ENCODE measurements at places on chromosomes 3 and 15.

GRCh38 chr3:171811913-171812335, 1.6 kb upstream of the PLD1 start:
- no peak for DNase-seq

DNA sequence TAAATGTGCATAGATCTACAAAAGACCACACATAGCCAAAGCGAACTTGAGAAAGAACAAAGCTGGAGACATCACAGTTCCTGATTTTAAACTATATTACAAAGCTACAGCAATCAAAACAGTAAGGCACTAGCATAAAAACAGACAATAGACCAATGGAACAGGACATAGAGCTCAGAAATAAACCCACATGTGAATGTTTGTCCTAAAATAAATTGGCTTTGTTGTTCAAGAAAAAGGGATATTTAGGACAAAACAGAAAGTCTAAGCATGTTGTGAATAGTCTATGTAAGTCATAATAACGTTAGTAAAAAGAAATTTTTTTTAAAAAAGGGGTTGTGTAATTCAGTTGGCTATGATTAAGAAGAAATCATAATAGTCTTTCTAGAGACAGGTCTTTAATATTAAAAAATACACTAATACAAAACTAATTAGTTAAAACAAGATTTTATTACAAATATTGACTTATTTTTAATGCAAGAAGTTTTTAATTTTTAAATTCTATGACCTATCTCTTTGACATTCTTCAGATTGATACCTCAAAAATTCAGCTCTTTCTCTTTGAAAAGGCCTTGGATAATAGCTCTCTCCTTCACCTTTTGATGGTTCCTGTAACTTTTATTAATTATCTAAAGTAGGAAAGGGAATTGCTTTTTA, 11.6 kb downstream of the TMEM212 start:
- DNase-seq = no peak

DNA sequence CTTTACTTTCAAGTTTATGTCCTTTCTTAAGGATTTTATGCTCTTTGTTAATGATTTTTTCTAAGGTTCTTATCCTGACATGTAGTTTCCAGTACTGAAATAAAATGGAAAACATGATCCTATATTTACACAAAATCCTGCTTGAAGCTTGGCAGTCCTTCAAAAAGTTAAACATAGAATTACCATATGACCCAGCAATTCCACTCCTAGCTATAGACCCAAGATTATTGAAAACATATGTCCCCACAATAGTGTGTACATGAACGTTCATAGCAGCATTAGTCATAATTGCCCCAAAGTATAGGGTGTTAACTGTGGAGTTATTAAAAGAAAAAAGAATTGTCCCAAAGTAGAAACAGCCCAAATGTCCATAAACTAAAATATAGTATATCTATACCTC, 33.2 kb downstream of the ITGB5 start:
- no peak for DNase-seq

DNA sequence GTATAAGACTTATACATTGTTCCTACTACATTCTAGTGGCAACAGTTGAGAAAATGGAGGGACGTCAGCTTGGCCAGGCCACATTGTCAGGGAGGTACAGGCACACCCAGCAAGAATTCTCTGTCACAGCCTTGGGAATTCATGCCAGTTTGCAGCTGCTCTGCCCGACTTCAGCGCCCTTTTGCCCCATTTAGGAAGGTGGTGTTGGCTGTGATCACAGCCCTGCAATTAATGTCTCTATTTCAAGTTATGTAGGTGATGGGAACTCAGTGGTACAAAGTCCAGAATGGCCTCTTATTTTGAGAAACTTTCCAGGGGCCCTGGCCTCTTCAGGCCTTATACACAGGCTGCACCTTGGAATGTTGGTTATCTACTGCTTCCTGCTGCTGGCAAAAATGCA, 26.7 kb downstream of the AMOTL2 start:
- DNase-seq = no peak

GRCh38 chr15:63968700-63969099, 77.6 kb downstream of the DAPK2 start:
- no peak for DNase-seq

DNA sequence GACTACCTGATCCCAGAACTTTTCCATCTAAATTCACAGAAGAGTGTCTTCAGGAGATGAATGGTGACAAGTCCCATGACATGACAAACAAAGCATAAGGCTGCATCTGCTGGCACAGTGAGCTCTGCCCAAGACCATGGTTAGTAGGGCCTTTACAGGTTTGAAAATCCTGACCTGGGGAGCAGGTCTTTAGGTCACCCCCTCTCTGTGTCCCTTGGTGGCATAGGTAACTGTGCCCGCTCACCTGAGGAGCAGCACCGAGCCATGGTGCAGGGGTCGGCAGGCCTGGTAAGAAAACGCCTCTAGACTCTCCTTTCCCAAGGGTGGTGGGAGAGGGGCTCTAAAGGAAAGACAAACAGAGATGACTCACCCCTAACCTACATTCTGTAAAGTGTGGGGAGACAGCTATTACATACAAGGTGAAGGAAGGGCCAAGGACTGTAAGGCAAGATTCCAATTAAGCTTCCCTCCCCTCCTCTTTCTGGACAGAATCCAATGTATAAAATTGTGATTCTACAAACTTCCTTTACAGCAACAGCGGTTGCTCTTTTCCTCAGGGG, 74.0 kb downstream of the SATB1 start:
- DNase-seq = no peak

DNA sequence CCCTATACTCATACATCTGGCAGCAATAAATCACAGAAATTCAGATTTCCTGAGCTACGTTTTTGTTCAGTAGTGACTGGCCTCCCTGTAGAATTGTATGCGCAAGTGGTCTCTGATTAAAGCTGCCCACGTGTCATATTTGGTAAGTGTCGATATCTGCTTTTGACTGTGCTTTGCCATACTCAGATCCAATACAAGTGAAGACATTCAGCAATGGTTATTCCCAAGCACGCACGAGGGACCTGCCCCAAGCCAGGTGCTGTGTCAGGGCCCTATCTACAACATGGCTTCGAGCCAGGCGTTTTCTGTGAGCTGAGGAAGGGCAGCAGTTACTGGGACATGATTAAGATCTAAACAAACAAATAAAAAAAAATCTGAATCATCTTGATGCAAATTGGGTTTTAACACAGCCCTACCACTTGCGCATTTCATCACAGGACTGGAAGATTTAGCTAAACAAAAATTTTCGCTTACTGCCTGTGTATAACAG, 47.2 kb upstream of the ICE2 start:
- no peak for DNase-seq

GRCh38 chr15:62085740-62086139, 19.0 kb downstream of the C2CD4A start:
- no peak for DNase-seq

GRCh38 chr3:161913786-161914389, 417.3 kb downstream of the OTOL1 start:
- DNase-seq = no peak

DNA sequence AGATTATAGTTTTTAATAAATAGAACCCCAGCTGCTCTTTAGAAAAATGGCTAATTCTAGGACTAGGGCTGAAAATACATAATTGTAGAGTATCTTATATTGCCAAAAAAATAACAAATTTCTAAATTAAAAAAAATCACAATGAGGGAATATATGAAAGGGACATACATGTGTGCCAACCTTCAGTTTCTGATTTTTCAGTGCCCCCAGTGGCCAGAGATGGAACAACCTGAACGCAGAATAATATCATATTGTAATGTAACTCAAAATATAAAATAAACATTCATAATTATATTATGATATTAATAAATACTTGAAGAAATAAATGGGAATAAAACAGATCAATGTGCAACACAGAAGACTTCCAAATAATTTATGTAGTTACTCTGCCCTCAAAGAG, 460.5 kb downstream of the ZNF385D start:
- no peak for DNase-seq
